Breast epithelium (tissue), 4 donors: ENCODE measurements at places on chromosomes 7 and 10. TPM values are rescaled to one million over a fixed set of nuclear protein-coding genes. Genes with fewer than 3 reads are reported as not detected.

Gene AQP1
- total RNA-seq = 132 TPM

Gene PLAC9
- total RNA-seq = 13.4 TPM

Gene ACTL6B
- total RNA-seq = not detected

Gene TEX47
- total RNA-seq = not detected

Gene SMO
- 6.2 TPM for total RNA-seq

Gene AKR1D1
- not detected for total RNA-seq

Gene MCM10
- total RNA-seq = 1.8 TPM

Gene MUC12
- 5.2 TPM for total RNA-seq

DNA sequence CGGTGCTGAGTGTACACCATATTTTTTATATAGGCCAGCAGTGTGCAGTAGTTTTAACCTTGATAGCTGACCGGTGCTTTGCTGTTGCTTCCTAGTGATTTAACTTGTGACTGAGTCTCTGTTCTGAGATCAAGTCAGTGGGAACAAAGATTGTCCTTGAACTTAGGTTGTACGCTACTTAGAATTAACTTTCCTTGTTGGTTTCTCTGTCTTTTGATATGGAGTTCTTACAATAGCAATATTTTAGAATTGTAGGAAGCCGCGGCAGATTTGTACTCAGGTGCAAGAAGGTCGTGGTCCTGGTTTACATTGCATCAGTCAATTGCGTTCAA is 1.3 kb downstream of the DDX21 start:
- no peaks in the 10 kb centered on the region for H3K4me1 ChIP-seq
- no peak for DNase-seq
- H3K4me3 ChIP-seq = peak overlapping the region; percentile 94

- no peaks in the 10 kb centered on the region for H3K27me3 ChIP-seq
- H3K4me3 ChIP-seq = peak overlapping the region; percentile 84
- H3K36me3 ChIP-seq = no peaks in the 10 kb centered on the region
- no peak for DNase-seq
- peak overlapping the region; percentile 91 for H3K27ac ChIP-seq
Measured at GRCh38 chr7:70694434-70694970, 437.4 kb upstream of the GALNT17 start.

- peak; percentile 88 for DNase-seq
- no peaks in the 10 kb centered on the region for H3K27me3 ChIP-seq
- H3K27ac ChIP-seq = no peak overlapping the region
- no peaks in the 10 kb centered on the region for H3K36me3 ChIP-seq
- no peaks in the 10 kb centered on the region for H3K4me1 ChIP-seq
Measured at GRCh38 chr10:70774810-70775678, 10.1 kb downstream of the TBATA start.
